MG63 (cell line): ENCODE measurements at places on chromosomes 7 and 10.

DNA sequence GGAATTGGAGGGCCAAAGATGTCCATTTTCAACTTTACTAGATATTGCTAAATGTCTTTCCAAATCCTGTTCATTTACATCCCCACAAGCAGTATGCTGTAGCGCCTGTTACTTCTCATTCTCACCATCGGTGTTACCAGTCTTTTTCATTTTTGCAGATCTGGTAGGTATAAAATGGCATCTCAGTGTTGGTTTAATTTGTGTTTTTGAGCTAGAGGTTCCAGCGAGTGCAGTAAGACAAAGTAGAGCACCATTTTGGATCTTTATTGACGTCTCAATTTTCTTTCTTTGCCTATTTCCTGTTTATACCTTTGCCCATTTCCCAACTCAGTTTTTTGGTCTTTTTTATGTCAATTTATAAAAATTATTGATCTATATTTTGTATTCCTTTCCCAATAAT is 55.6 kb downstream of the NRF1 start:
- DNase-seq, result no peak

DNA sequence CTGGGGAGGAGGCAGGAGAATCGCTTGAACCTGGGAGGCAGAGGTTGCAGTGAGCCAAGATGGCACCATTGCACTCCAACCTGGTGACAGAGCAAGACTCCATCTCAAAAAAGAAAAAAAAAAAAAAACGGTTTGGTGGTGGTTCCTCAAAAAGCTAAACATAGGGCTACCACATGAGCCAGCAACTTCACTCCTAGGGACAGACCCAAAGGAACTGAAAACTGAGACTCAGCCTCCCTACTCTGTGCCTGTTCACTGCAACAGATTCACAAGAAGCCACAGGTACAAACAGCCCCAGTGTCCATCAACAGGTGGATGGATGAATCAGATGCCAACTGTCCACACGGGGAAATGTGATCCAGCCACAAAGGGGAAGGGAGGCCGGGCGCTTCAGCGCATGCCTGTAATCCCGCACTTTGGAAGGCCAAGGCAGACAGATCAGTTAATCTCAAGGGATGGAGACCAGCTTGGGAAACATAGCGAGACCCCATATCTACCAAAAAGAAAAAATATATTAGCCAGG is 79.1 kb upstream of the TNRC18 start:
- DNase-seq, result no peak

DNA sequence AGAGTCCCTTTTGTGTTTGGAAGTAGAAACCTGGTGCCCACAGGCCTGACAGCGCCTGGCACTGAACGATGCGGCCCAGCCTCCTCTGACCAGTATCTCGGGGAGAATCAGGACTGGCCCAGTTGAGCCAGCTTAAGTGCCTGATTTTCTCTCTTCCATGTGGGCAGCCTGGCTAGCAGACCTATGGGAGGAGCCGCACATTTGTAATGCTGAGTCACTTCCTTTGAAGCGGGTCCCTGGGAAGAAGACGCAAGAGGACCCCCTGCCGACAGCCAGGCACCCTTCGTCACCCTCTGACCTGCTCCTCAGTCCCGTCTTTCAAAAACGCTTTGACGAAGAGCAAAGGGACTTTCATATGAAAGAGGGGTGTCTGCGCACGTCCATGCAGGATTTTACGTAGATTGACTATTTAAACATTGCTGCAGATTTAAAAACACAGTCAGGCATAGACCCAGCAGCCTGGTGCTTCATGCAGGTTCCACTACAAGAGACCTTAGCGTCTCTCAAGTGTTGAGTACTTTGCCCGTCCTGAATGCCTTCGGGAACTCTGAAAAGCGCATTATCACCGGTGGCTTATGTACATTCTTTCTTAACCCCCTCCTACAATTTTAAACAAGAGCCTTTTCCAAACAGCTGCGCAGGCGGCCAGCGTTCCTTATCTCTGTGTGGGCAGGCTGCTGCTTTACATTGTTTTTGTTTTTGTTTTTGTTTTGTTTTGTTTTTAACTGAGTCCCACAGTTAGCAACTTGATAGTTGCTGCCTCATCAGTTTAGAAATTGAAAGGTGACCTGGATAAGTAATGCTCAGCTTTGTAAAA is 36.5 kb upstream of the AP5Z1 start:
- peak; percentile 90 for DNase-seq

GRCh38 chr7:106480161-106480579 is 180.8 kb downstream of the CCDC71L start:
- no peak for DNase-seq

- DNase-seq, result no peak
These were observed 120.2 kb downstream of the SORBS1 start for GRCh38 chr10:95440756-95441546.

GRCh38 chr7:157930441-157930840 is 593.6 kb downstream of the DNAJB6 start:
- DNase-seq, result no peak

- DNase-seq, result no peak
These were observed 30.0 kb downstream of the DRGX start for GRCh38 chr10:49365675-49366415.
